T-helper 1 cell (primary cell): ENCODE measurements at places on chromosomes 1 and 21.

GRCh38 chr1:175572932-175573868 is 170.2 kb downstream of the TNR start:
- no peak for DNase-seq

DNA sequence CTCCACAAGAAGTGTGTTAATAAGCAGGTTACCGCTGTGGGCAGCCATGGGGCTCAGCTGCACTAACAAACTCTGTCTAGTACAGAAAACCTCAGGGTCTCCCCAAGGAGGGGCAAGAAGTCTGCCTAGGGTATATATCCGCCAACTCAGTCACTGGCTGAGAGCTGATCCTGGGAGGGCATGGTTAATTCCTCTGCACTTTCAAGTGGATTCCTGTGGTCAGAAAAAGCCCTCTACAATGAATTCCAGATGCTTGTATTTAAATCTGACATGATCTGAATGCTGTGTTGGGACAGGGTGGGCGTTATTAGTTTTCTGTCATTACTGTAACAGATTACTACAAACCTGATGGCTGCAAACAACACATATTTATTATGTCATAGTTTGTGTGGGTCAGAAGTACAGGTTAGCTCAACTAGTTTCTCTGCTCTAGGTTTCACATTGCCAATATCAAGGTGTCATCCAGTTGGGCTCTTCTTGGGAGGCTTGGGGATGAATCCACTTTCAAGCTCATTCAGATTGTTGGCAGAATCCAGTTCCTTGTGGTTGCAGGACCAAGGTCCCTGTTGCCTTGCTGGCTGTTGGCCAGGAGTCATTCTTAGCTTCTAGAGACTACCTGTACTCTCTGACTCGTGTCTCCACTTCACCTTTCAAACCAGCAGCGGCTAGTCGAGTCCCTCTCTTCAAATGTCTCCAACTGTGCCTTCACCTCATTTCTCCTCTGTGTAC is 8.0 kb upstream of the SELE start:
- DNase-seq: no peak

DNA sequence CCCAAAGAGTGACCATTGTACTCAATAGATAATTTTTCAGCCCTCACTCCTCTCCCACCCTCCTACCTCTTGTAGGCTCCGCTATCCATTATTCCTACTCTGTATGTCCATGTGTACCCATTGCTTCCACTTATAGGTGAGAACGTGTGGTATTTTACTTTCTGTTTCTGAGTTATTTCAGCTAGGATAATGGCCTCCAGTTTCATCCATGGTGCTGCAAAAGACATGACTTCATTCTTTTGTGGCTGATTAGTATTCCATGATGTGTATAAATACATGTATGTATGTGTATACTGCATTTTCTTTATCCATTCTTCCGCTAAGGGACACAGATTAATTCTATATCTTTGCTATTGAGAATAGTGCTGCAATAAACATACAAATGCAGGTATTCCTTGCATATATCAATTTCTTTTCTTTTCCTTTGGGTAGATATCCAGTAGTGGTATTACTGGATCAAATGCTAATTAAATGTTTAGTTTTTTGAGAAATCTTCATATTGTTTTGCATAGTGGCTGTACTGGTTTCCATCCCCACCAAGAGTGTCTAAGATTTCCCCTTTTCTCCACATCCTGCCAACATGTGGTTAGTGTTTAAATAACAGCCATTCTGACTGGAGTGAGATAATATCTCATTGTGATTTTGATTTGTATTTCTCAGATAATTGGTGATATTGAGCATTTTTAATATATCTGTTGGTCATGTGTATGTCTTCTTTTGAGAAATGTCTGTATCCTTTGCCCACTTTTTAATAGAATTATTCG is 4.9 kb downstream of the LY9 start:
- DNase-seq: no peak

GRCh38 chr1:78645723-78646122 is 3.9 kb upstream of the IFI44 start:
- DNase-seq: no peak

GRCh38 chr1:47424336-47424982 is 8.4 kb downstream of the FOXE3 start:
- DNase-seq: no peak

GRCh38 chr1:174060090-174060489 is 37.9 kb upstream of the RC3H1 start:
- DNase-seq: no peak

- no peak for DNase-seq
These were observed 268.0 kb downstream of the PTGER3 start for GRCh38 chr1:70779571-70779970.
